GM23248 (cell line): ENCODE measurements at places on chromosomes 12 and 14. TPM values are rescaled to one million over a fixed set of nuclear protein-coding genes. Genes with fewer than 3 reads are reported as not detected.

DNA sequence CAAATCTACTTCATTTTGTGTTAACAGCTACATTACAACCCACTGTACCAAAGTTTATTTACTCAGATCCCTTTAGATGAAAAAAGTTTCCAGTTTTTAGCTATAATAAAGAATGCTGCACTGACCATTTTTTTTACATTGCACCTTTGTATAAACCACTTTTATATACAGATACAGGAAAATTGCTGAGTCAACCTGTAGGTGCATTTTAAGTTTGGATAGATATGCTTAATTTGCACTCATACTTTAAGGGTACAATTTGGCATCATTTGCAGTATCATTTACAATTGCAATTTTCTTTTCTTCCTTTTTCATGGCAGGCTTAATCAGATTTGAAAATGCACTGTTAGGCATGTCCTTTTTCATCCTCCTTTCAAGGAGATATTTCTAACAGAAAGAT, 257.8 kb upstream of the LMO3 start:
- H3K4me1 ChIP-seq: no peaks in the 10 kb centered on the region
- DNase-seq: no peak
- no peaks in the 10 kb centered on the region for H3K36me3 ChIP-seq
- no peaks in the 10 kb centered on the region for H3K27me3 ChIP-seq

DNA sequence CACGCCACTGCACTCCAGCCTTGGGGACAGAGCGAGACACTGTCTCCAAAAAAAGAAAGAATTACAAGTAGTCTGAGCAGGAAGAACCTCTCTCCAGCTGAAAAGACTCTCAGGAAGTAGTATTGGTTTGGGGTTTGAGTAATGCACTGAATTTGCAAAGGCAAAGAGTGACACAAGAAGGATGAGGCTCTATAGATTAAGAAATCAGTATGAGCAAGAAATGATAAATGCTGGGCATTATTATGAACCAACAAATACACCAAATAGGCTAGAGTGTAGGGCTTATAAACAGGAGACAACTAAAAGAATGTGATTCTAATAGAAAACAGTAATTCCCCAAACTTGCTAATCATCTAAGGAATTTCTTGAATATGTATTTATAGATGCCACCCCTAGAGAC, 2.6 kb upstream of the SLC35E3 start:
- H3K4me3 ChIP-seq: no peak overlapping the region
- 0 out of 2 replicates have a peak overlapping the region, but pooled peaks have one; percentile 11 for H3K27ac ChIP-seq
- peaks cover 13% of the 10 kb centered on the region; the same call in 1 of the 2 replicates for H3K36me3 ChIP-seq
- no peaks in the 10 kb centered on the region for H3K27me3 ChIP-seq

The PIWIL1 gene
- not detected in 2 replicates for polyA plus RNA-seq

The CCDC196 gene
- not detected in 2 replicates for polyA plus RNA-seq

The CD27 gene
- polyA plus RNA-seq: 0.28 and 0.32 TPM in 2 replicates

- no peaks in the 10 kb centered on the region for H3K36me3 ChIP-seq
- no peak for DNase-seq
- peaks cover 3% of the 10 kb centered on the region; the same call in 1 of the 2 replicates for H3K27me3 ChIP-seq
- H3K27ac ChIP-seq: no peak overlapping the region
Observed at GRCh38 chr12:5194306-5194705, 150.6 kb downstream of the KCNA5 start.

DNA sequence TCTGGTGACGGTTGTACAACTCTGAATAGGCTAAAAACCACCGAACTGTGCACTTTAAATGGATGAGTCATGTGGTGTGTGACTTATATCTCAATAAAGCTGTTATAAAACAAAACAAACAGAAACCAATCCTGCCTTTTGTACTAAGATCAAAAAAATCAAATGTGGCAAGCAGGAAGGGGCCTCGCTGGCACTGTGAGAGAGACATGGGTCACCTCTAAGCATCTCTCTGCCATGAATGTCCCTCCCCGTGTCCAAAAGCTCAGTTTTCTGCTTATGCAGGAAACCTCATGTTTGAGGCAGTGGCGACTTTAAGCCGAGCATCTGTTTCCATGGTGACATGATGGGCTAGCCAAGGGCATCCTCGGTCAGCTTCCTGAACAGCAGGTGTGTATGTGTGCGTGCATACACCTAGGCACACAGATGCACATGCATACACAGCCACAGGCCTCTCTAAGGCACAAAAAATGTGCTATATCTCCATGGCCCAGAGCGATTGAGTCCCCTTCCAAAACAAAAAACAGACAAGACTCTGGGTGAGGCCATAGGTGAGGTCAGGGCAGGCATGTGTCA, 44.4 kb downstream of the ARL6IP4 start:
- H3K27me3 ChIP-seq: no peaks in the 10 kb centered on the region
- no peaks in the 10 kb centered on the region for H3K36me3 ChIP-seq
- peaks cover 5% of the 10 kb centered on the region; the same call in 1 of the 2 replicates for H3K4me1 ChIP-seq
- no peak overlapping the region for H3K4me3 ChIP-seq
- DNase-seq: peak; percentile 58
- H3K27ac ChIP-seq: no peak overlapping the region

DNA sequence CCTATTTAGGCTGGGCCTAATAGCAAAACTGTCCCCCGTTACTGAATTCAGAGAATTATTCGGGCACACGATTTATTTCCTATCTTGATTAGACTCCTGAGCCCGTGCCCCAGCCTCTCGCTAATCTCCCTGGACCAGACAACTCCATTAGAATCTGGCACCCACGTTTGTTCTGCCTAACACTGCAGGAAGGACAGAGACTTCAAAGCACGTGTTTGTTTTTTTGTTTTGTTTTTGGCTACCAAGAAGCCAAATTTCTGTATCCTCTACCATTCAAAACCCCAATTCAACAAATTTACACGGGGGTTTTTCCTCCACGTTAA, 4.8 kb downstream of the USP44 start:
- no peaks in the 10 kb centered on the region for H3K36me3 ChIP-seq
- no peak for DNase-seq
- H3K4me3 ChIP-seq: no peak overlapping the region
- no peak overlapping the region for H3K27ac ChIP-seq

The PLA2G1B gene
- not detected in 2 replicates for polyA plus RNA-seq

- no peaks in the 10 kb centered on the region; the same call in 1 of the 2 replicates for H3K4me1 ChIP-seq
- no peak overlapping the region for H3K4me3 ChIP-seq
- DNase-seq: no peak
Observed at GRCh38 chr12:7068994-7069346, 8.5 kb downstream of the C1S start.

- peak overlapping the region; percentile 71 for H3K4me3 ChIP-seq
- no peaks in the 10 kb centered on the region for H3K27me3 ChIP-seq
- DNase-seq: peak; percentile 30
Observed at GRCh38 chr12:114670291-114670980, 13.5 kb downstream of the TBX3 start.

The HELB gene
- 0.50 and 1.2 TPM in 2 replicates for polyA plus RNA-seq

GRCh38 chr12:90741611-90742010, 213.4 kb downstream of the CCER1 start:
- no peak overlapping the region for H3K27ac ChIP-seq
- no peaks in the 10 kb centered on the region for H3K4me1 ChIP-seq
- H3K4me3 ChIP-seq: no peak overlapping the region
- no peaks in the 10 kb centered on the region for H3K36me3 ChIP-seq
- H3K27me3 ChIP-seq: no peaks in the 10 kb centered on the region
- peak; percentile 13 for DNase-seq

The LPAR5 gene
- polyA plus RNA-seq: not detected in 2 replicates

GRCh38 chr12:130320536-130320935, 17.2 kb upstream of the PIWIL1 start:
- no peaks in the 10 kb centered on the region for H3K4me1 ChIP-seq
- no peak overlapping the region for H3K27ac ChIP-seq
- H3K36me3 ChIP-seq: no peaks in the 10 kb centered on the region
- no peaks in the 10 kb centered on the region for H3K27me3 ChIP-seq

GRCh38 chr14:30450631-30451545, 108.1 kb upstream of the G2E3 start:
- no peak overlapping the region for H3K27ac ChIP-seq
- no peak overlapping the region for H3K4me3 ChIP-seq
- H3K36me3 ChIP-seq: no peaks in the 10 kb centered on the region
- H3K4me1 ChIP-seq: no peaks in the 10 kb centered on the region
- peak; percentile 3 for DNase-seq

- H3K36me3 ChIP-seq: no peaks in the 10 kb centered on the region
- peak overlapping the region; percentile 95 for H3K4me3 ChIP-seq
- peaks cover 45% of the 10 kb centered on the region for H3K4me1 ChIP-seq
- no peaks in the 10 kb centered on the region for H3K27me3 ChIP-seq
Observed at GRCh38 chr14:29928117-29928640, 532 bp upstream of the PRKD1 start.

DNA sequence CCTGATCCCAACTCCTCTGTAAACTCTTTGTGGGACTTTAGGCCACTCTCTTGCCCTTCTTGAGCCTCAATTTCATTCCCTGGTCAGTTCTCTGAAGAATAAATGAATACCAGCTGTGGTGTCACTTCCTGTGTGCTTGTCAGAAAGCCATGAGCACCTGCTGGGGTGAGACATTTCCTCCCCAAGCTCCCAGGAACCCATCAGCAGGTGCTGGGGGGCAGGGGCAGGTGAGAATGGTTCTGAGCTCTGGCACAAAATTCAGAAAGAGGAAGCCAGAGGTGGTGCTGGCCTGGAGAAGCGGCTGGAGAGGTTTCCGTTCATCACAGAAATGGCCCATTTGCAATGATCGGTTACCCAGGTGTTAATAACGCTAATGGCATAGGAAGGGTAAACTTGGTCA, 14.9 kb downstream of the LHX5 start:
- no peaks in the 10 kb centered on the region for H3K36me3 ChIP-seq
- no peak for DNase-seq
- H3K4me1 ChIP-seq: no peaks in the 10 kb centered on the region
- no peak overlapping the region for H3K27ac ChIP-seq
- peaks cover 22% of the 10 kb centered on the region for H3K27me3 ChIP-seq
- H3K4me3 ChIP-seq: no peak overlapping the region

GRCh38 chr12:48351022-48351708, 446 bp upstream of the ZNF641 start:
- peaks cover 16% of the 10 kb centered on the region for H3K4me1 ChIP-seq
- H3K27ac ChIP-seq: peak overlapping the region; percentile 58
- peaks cover 10% of the 10 kb centered on the region; the same call in 1 of the 2 replicates for H3K36me3 ChIP-seq
- no peaks in the 10 kb centered on the region for H3K27me3 ChIP-seq
- H3K4me3 ChIP-seq: peak overlapping the region; percentile 86

DNA sequence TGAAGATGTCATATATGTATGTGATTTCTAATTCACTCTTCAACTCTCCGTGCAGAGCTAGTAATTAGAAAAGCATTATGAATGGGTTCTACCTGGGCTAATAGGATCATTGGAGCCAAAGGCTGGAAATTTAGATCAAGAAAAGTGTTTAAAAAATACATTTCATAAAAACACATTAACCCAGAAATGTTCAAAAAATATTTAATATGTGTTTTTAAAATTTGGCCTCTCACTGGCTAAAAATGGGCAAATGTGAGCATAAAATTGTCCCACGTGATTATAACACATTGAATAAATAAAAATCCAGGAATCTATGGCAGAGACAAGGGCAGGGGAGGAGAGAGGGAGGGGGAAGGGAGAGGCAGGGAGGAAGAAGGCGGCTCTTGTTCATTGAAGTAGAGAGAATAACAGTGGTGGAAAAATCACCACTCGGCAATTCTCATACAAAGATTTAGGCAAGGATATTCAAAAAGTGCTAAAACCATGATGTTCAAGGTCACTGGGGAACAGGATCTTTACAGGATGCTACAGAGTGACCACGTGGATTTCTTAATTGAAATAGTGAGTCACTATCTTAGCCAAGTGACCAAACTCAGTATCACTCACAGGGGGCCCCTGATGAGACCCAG, 38.8 kb downstream of the FBXO21 start:
- peak; percentile 20 for DNase-seq
- H3K4me1 ChIP-seq: no peaks in the 10 kb centered on the region
- peaks cover 12% of the 10 kb centered on the region; the same call in 1 of the 2 replicates for H3K36me3 ChIP-seq
- H3K4me3 ChIP-seq: no peak overlapping the region
- no peak overlapping the region for H3K27ac ChIP-seq
- no peaks in the 10 kb centered on the region for H3K27me3 ChIP-seq

GRCh38 chr12:123446333-123446713, 9.8 kb upstream of the RILPL2 start:
- H3K27ac ChIP-seq: peak overlapping the region; percentile 71
- H3K4me3 ChIP-seq: 0 out of 2 replicates have a peak overlapping the region, but pooled peaks have one; percentile 18
- H3K36me3 ChIP-seq: no peaks in the 10 kb centered on the region
- DNase-seq: no peak

The ACSS3 gene
- 1.4 and 1.5 TPM in 2 replicates for polyA plus RNA-seq

The AMIGO2 gene
- polyA plus RNA-seq: 19.6 and 20.5 TPM in 2 replicates

The VEZT gene
- polyA plus RNA-seq: 36.3 and 36.9 TPM in 2 replicates

DNA sequence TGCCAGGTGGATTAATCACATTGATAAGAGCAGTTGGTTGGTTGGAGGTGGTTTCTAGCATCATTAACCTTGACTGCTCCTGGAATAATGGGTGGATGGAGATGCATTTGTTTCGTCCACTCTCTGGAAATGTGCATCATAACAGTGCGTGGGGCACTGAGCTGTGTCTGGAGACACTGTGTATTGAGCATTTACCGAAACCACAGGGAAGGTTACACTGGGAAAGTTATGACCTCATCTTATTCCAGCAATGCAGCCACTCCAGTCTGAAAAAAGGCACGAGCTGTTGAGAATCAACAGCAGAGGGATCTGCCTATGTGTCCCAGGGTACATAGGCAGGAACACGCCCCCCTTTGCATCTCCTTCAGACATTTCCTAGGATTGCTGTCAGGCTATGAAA, 27.2 kb downstream of the RNFT2 start:
- no peak for DNase-seq
- H3K27ac ChIP-seq: no peak overlapping the region

DNA sequence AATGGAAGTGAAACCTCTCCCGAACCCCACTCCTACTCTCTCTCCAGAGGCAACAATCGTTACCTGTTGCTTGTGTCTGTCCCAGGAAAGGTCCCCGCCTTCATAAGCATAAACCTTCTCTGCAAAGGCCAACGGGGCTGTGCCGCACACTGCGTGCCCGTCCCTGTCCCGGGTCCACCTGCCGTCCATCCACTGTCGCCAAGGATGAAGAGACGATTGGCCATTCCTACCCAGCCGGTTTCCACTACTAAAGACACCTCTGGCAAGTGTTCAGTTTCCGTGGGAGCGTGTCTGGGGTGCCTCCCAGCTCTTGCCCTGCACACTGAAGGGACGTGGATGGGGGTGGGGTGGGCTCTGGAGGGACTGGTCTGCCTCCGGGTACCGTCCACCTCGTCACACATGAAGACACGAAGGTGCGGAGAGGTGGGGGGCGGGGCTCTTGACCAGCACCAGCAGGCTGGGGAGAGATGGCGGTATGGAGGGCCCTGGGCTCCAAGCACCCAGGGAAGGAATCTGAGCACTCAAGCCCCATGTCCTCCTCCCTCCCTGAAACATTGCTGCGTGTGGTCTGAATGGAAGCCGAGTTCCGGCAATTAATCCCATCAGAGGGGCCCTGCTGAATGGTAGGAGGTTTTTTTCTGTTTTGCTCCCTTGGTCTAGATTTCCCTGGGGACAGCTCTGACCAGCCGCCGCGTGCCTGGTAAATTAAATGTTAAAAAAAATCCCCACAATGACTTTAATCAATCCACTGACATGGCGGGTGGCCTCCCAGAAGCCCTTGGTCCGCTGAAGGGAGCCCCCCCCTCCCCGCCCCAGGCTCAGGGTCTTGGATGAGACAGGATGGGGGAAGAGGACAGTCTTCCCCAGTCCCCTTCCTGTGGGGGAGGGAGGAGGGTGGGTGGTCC, 4.1 kb upstream of the KIF26A start:
- H3K36me3 ChIP-seq: no peaks in the 10 kb centered on the region
- H3K27ac ChIP-seq: no peak overlapping the region
- H3K4me3 ChIP-seq: no peak overlapping the region
- H3K4me1 ChIP-seq: no peaks in the 10 kb centered on the region
- DNase-seq: no peak
